ENCODE measurements at places on chromosomes 3 and 15.
A peak's percentile ranks its signal among the peaks of the same experiment; 100 is the strongest.

GRCh38 chr15:66862940-66863335, 160.9 kb downstream of the SMAD6 start:
- DNase-seq, result peak; percentile 63

GRCh38 chr15:67117370-67117769, 52.0 kb downstream of the SMAD3 start:
- DNase-seq, result no peak

DNA sequence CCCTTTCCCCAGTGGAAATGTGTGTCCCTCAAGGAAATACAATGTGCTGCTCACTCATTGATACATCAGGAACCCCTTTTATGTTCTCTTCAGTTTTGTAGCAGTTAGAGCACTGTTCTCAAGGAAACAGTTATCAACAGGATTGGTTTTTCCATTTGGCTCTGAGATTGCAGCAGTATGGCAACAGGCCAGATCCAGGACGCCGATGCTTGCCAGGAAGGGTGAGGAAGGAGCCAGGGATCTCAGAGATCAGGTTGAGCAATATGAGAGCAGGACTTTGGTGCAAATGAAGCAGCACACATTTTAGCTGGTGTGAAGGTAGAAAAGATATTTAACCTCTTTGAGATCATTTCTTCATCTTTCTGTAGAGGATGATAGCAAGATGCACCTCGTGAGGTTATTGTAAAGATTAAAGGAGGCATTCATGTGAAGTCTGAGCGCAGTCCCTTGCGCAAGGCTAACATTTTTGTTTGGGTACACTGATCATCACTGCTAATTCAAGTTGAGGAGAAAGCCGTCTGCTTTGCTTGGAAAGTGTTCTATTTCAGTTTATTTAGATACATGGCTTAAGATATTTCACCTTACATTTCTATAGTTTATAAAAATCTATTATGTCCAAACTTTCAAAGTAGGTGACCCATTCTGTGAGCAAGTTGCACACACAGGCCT, 68.5 kb downstream of the KCNH8 start:
- no peak for DNase-seq

GRCh38 chr3:142929109-142929508, 34.4 kb downstream of the PAQR9 start:
- DNase-seq, result peak; percentile 25

- DNase-seq, result no peak
These were observed 510.3 kb upstream of the ROBO1 start for GRCh38 chr3:80278056-80278455.

DNA sequence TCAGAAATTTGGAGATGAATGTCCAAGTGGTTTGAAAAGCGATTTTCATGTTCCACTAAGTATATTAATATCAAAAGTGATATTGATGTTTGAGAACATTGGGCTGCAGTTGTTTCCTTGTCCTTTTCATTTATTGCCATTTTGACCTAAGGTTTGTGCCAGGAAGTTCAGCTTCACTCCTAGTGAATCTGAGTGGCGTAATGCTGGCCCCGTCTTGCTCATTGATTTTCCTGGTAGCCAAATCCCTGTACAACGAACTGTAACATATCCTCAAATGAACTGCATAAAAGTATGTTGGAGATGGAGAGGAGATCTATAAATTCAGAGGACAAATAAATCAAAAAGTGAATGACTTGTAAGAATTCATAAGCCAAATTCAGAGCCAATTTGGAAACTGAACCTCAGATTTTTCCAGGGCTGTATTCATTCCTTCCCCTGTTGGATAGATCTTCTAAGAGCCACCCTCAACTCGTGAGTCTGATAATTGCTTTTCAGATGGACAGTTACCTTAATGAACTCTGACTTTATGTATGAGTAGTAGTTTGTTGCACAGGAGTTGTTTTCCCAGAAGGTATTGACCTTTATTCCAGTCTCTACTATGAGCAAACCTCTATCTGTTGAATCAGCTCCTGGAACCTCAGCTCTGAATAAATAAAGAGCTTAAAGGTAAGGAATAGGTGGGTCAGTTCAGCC, 72.8 kb downstream of the ITPR1 start:
- DNase-seq, result no peak

DNA sequence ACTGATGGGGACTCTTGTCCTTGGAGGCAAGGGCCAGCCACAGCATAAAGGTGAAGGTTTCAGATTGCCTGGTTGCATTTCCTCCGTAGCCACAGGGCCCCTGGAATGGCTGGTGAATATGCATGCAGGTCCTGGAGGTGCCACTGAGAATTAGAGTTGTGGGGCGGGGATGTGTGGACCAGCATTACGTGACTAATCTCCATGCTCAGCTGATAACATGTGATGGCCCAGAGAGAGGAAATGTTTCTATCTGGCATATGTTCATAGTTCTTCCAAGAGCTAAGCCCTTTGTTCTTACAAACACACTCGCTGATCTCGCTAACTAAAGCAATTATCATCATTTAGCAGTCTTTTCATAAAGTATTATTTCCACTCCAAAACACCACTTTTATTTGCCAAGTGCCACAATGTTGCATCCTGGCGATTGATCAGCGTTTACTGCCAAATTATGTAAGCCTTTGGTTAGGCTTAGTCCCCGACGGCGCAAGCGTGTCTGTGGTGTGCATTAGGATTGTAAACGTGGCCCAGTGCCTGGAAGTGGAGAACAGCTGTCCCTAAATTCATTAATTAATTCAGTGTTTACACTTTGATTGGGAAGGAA, 55.9 kb downstream of the CGNL1 start:
- DNase-seq, result no peak

GRCh38 chr3:69370156-69370883, 15.6 kb downstream of the FRMD4B start:
- peak; percentile 26 for DNase-seq

- DNase-seq, result no peak
These were observed 508.0 kb downstream of the FOXP1 start for GRCh38 chr3:71075494-71075893.

GRCh38 chr3:126553284-126554084, 5.2 kb downstream of the C3orf22 start:
- no peak for DNase-seq

GRCh38 chr3:194079702-194080172, 56.2 kb upstream of the HES1 start:
- DNase-seq, result no peak

- peak; percentile 91 for DNase-seq
These were observed 1.5 kb upstream of the MYNN start for GRCh38 chr3:169771497-169772304.

DNA sequence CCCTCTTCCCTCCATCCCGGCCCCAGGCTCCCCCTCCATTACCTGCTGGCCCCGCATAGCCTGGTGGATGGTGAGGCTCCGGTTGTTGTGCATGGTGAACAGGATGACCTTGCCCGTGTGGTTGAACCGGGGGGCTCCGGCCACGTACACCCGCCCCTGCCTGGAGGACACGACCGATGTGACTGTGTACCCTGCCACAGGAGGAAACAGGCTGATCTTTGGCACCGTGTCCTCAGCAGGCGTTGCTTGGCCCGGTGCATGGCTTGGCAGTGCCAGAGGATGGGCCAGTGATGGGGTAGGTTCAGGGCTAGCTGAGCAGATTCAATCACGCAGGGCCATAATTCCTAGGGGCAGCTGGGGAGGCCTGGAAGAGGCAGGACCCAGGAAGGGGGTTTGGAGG, 58.1 kb downstream of the FEM1B start:
- no peak for DNase-seq

- DNase-seq, result no peak
These were observed 147.4 kb downstream of the TJP1 start for GRCh38 chr15:29674661-29675533.

DNA sequence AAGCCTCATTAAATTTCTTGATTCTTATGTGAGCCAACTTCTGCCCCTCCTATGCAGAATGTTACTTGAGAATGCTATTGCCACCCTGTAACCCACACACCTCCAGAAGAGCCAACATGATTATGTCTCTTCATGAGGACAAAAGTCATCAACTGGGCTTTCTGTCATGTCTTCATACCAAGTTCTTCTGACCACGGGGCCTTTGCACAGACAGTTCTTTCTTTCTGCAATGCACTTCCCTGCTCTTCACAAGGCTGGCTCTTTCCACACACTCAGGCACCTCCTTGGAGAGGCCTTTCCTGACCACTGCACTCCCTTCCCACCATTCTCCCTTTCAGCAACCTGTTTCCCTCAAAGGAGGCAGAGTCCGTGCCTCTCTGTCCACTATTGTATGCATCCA, 107.9 kb upstream of the NR2E3 start:
- no peak for DNase-seq

DNA sequence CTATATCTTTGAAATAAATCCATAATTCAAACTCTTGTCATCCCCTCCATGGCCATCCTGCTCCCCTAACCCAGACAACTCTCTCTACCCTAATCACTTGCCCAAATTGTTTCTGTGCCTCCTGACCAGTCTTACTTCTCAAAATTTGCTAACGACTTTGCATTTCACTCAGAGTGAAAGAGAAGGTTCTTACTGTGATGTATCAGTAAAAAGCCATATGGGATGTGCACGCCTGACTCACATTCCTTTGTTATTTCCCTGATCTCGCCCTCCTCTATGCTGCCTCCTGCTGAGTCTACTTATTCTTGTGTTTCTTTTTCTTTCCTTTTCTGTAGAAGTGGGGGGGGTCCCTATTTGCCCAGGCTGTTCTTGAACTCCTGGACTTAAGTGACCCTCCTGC, 487.2 kb upstream of the FRG2C start:
- DNase-seq, result no peak

DNA sequence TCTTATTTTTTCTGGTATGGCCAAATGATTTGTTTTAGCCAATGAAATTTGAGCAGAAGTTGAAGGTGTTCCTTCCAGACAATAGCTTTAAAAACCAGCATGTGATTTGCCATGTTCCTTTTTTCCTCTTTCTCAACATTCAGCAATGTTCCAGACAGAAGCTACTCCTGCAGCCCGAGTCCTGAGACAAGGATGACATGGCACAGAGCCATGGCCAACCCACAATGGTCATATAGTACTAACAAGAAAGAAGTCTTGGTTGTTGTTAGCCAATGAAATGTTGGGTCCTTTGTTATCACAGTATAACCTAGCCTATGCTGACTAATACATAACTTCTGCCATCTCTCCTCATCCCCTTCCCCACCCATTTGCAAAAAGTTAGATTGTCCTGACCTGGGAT, 211.1 kb upstream of the STT3B start:
- DNase-seq, result no peak

DNA sequence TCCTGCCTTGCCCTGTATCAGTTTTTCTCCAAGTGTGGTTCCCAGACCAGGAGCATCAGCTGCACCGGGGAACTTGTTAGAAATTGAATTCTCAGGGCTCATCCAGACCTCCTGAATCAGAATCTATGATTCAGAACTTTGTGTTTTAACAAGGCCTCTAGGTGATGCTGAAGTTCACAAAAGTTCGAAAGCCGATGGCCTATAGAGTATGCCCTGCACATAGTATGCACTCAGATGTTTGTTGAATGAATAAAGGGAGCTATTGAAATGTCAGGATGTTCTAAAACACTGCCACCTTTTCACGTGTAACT, 664 bp upstream of the LARP6 start:
- DNase-seq, result no peak

- DNase-seq, result no peak
These were observed 156.6 kb upstream of the IL12A start for GRCh38 chr3:159832024-159832423.

DNA sequence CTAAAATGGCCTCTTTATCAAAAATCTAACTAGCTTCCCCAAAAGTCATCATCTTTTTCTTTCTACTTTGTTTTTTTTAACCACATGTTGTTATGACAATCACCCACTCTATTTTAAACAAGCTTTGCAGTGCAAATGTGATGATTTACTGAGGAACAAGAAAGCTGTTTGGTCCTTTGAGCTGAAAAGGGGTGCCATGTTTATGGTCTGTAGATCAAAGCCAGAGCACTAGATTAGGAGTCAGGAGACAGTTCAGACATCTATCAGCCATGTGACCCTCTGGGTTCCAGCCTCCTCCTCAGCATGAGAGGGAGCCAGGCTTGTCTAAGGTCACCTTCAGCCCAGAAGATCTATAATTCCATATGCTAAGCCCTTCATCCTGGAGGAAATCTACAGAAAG, 65.9 kb downstream of the RPL22L1 start:
- DNase-seq, result no peak

DNA sequence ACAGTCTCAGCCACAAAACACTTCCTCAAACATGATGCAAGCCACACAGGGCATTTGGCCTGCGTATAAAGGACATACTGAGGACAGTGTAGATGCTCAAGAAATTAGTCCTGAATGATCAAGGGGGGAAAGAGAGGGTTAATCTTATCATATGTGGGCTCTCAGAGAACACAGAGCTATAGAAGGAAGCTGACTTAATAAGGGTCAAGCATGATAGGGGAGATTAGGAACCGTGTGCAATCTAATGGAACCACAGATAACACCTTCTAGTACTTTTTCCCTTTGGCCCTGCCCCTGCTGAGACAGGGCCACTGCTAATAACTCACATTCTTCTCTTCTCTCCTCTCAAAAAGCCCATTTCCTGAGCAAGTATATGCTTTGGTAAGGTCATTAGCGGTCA, 114.1 kb upstream of the ADAMTS9 start:
- DNase-seq, result no peak

DNA sequence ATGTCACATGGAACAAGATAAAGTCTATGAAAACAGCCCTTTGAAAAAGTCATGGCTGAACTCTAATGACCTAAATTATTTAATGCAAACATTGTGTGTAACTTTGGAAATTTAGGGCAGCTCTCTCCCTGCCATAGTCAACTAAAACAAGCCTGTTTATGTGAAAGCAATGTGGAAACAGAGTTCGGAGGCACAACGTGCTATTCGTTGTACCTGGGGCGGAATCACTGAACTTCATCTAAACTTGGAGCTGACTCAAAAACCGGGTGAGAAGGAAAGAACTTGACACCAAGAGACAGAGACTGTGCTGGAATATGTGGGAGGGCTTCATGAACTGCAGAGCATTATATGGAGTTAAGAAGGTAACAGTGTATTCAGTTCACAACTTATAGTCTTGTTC, 764.9 kb upstream of the GOLIM4 start:
- no peak for DNase-seq

DNA sequence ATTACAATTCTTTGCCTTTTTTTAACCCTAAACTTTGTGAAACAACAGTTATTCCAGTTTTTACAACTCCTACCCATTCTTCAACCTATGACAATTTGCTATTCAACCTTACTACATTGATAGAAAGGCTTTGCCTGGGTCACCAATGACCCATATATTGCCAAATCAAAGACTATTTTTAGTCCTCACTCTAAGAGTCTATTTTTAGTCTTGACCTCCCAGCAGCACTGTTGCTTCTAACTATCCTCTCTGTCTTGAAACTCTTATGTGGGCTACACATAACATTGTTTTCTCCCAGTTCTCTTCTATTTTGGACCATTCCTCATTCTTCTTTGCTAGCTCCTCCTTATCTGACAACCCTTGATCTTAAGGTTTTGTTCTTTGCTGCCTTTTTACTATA, 71.4 kb downstream of the C3orf80 start:
- DNase-seq, result no peak

Measured in CD4-positive, alpha-beta T cell treated with Interleukin-12 subunit alpha and Interleukin-12 subunit beta, for 1 hour (primary cell).